ENCODE measurements at places on chromosomes 16 and 17.

DNA sequence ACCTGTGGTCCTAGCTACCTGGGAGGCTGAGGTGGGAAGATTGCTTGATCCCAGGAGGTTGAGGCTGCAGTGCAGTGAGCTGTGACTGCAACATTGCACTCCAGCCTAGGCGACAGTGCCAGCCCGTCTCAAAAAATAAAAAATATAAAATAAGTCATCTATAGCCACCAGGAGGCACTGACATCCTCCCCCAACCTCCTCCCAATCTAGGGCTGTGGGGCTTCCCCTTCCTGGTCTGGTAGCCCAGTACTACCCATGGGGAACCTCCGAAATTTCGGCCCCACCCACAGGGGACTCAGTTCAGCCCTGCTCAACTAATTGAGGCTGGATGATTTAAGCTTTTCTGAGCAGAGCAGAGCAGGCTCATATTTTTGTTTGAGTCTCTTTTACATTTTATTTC lies 3.2 kb downstream of the ZSCAN10 start:
- peaks cover 24% of the 10 kb centered on the region for H3K36me3 ChIP-seq
- no peak overlapping the region for H3K4me3 ChIP-seq

DNA sequence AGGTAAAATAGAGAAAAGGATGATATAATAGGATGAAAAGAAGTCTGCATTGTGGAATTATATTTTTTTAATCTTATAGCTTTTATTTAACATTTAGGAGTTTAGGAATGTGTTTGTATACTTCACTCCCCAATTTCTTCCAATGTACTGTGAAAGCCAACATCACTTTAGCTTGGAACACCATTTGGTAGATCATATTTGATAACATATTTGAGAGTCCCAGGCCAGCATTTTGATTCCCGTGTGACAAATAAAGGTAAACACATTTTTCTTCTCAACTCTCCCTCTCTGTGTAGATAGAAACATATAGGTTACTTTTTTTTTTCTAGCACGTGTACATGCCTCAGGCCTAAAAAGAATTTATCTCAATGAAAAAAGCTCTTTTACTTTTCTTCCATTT lies 1551.3 kb downstream of the CDH8 start:
- H3K27me3 ChIP-seq = no peaks in the 10 kb centered on the region
- no peak overlapping the region for H3K4me3 ChIP-seq
- H3K4me1 ChIP-seq = no peaks in the 10 kb centered on the region
- no peaks in the 10 kb centered on the region for H3K36me3 ChIP-seq
- DNase-seq = no peak

GRCh38 chr17:50205111-50205962 lies 3.9 kb upstream of the COL1A1 start:
- no peak overlapping the region for H3K4me3 ChIP-seq
- no peaks in the 10 kb centered on the region for H3K27me3 ChIP-seq
- H3K27ac ChIP-seq = no peak overlapping the region
- H3K4me1 ChIP-seq = peaks cover 24% of the 10 kb centered on the region
- DNase-seq = no peak

DNA sequence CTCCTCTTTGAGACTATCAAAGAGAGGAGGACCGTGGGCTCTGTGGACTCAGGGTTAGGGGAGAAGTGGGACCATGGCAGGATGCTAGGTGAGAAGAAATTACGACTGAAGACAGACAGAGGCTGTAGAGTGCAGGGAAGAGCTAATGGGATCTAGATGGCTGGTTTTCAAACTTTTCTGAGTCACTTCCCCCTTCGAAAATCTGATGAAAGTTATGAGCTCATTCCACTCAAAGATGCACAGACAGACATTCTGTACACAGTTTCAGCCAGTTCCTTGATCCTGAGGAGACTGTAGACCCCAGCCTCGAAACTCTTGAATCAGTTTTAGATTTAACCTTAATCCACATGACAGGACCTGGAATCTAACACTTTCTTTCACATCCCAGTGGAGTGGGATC lies 40.7 kb downstream of the RGS9 start:
- DNase-seq = no peak
- H3K4me1 ChIP-seq = peaks cover 2% of the 10 kb centered on the region
- H3K4me3 ChIP-seq = no peak overlapping the region
- H3K36me3 ChIP-seq = no peaks in the 10 kb centered on the region
- no peak overlapping the region for H3K27ac ChIP-seq

DNA sequence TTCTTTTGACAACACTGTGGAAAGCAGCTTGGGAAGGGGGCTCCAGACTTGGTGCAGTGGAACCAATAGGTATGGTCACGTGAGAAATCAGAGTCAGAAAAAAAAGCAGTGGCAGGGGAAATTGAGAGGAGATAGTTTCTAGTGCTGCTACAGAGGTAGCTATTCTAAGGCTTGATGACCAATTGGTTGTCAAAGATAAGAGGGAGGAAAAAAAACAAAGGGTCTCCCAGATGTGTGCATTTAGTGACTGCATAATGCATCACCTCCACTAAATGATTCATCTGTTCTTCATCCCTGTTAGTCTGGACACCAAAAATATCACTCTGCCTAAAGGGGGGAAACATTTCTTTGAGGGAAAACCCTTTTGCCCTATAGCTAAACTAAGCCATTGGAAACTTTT lies 56.5 kb downstream of the PIGL start:
- H3K36me3 ChIP-seq = no peaks in the 10 kb centered on the region
- DNase-seq = no peak
- no peaks in the 10 kb centered on the region for H3K27me3 ChIP-seq

DNA sequence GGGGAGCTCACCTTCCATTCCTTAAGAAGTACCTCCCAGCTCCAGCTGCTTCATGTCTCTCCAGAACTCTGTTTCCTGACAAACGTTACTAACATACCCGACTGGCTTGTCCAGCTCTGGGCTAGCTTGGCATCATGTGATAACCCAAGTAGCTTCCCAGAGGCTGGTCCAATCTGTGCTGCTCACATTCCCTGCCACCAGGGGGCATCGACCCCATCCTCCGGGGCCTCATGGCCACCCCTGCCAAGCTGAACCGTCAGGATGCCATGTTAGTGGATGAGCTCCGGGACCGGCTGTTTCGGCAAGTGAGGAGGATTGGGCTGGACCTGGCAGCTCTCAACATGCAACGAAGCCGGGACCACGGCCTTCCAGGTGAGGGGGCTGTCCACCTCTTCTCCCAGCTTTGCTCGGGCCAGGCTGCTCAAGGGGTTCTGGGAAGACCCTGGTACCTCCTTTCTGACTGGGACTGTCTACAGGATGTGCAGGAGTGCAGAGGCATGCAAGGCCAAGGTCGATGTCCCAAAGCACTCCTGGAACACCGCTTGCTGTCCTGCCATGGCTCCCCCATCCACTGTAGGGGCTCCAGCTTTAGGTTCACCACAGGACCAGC lies 7.6 kb downstream of the EPX start:
- H3K4me1 ChIP-seq = no peaks in the 10 kb centered on the region
- no peak overlapping the region for H3K27ac ChIP-seq
- peak; percentile 43 for DNase-seq
- H3K27me3 ChIP-seq = no peaks in the 10 kb centered on the region
- H3K36me3 ChIP-seq = no peaks in the 10 kb centered on the region

DNA sequence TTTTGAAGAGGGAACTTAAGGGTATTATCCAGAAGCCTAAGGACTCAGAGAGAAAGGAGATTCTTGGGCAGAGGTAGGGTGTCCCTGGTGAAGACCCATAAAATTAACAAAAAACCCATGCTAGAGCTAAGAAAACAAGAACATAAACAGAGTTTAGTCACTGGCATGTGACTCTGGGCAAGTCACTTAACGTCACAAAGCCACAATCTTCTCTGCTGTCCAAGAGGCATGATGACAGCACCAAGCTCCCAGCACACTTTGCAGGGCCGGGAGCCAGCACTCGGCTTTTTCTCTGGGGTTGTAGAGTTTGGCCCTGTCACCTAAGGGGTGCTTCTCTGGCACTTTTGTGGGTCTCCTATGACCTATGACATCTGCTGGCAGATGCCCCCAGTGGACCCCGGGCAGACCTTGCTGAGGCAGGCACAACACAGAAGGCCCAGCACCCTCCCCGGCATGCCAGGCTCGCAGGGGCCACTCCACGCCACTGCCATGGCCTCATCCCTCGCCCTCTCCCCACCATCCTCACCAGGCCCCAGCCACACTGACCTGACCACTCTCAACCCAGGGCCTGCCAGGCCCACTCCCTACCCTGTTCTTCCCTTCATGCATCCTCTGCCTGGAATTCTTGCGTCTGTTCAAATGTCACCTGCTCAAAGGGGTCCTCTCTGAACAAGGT lies 69.8 kb downstream of the DYNLRB2 start:
- no peak overlapping the region for H3K27ac ChIP-seq
- H3K36me3 ChIP-seq = no peaks in the 10 kb centered on the region
- no peak overlapping the region for H3K4me3 ChIP-seq
- H3K27me3 ChIP-seq = no peaks in the 10 kb centered on the region
- no peak for DNase-seq
